ENCODE measurements at places on chromosomes 2 and 18.
A peak's percentile ranks its signal among the peaks of the same experiment; 100 is the strongest.

DNA sequence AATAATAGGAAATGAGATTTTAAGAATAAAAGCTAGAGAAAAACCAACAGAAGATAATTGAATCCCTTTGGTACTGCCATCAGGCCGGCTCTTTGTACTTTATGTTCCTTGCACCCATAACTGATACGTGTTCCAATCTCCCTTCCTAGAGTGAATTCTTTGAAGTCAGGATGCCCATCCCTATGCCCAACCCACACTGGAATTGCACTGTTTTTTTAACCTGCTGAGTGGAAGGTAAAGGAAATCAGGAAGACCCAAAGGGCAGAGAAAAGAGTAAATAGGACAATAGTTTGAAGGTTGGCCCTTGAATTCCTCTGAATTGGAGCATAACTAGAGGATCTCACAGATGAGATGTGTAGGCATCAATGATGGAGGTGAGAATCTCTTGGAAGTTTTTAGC lies 4.4 kb upstream of the ATG16L1 start:
- DNase-seq, result no peak

DNA sequence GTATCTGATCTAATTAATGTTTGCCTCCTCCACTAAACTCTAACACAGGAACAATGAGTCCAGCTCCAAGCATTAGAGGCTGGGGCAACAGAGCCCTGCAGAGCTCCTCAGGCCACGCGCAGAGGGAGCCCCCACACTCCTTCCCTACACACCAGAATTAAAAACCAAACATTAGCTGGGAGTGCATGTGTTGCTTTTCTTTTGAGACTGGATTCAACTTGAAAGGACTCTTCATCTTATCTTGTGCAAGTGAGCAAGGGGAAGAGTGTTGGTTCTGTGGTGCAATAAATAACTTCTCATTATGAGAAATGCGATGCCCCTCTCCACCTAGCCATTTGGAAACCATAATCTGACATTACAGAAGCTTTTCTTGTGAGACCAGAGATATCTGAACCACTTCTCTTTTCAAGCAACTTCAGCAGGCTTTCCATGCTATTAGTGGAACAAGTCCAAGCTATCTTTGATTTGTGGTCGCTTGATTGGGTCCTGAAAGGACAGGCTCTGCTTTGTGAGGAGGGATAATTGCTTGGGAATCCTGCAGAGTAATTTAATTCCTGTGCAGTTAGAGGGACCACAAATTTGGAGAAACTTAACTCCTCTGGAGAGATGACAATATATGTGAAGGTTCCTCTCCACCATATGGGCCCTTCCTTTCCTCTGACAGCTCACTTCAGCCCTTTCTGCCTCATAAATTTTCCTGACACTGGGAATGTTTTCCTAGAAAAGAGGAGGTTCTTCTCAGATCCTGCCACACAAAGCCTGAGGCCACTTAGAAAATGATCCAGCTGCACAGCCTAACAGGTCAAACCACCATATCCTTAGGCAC lies 112.5 kb downstream of the ATL2 start:
- DNase-seq, result peak; percentile 44

GRCh38 chr2:218202266-218202665 lies 14.7 kb upstream of the ARPC2 start:
- DNase-seq, result no peak

DNA sequence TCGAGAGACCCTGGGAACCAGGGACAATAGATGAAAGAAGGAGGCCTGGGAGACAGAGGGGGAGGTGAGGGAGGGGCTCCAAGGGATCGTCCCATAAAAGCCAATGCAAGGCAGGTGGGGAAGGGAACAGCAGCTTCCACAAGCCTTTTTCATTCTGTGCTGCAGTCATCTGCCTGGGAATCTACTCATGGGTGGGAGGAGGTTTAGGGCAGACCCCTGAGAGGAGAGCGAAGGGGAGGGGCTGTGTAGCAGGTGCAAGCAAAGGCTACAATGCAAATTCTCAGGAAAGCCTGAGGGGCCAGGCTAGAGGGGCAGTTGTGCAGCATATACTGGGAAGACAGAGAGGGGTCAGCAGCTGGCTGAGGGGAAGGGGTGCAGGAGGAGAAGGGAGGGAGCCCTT lies 135.4 kb downstream of the SETBP1 start:
- DNase-seq, result no peak

DNA sequence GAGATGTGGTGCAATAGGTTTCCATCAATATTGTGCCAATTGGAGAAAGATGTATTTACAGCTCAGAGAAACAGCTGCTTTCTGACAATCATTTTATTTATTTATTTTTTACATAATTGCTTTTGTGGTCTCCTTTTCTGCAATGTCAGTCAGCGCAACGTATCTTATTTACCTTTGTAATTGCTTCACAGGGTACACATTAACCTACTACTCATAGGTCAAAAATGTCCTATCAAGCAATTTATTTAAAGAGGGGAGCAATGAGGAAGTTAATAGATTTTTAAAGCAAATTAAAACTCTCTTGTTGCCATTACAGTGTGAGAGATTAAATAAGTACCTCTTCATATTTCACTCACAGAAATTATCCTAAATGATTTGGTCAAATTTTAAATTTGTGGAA lies 291.0 kb downstream of the CALCRL start:
- no peak for DNase-seq

DNA sequence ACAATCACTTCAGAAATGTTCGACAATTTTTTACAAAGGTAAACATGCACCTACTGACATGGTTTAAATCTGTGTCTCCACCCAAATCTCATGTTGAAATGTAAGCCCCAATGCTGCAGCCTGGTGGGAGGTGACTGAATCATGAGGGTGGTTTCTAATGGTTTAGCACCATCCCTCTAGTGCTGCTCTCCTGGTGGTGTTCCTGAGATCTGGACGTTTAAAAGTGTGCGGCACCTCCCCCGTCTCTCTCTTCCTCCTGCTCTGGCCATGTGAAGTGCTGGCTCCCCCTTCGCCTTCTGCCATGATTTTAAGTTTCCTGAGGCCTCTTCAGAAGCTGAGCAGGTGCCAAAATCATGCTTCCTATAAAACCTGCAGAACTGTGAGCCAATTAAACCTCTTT lies 28.3 kb downstream of the MAP3K2 start:
- no peak for DNase-seq

DNA sequence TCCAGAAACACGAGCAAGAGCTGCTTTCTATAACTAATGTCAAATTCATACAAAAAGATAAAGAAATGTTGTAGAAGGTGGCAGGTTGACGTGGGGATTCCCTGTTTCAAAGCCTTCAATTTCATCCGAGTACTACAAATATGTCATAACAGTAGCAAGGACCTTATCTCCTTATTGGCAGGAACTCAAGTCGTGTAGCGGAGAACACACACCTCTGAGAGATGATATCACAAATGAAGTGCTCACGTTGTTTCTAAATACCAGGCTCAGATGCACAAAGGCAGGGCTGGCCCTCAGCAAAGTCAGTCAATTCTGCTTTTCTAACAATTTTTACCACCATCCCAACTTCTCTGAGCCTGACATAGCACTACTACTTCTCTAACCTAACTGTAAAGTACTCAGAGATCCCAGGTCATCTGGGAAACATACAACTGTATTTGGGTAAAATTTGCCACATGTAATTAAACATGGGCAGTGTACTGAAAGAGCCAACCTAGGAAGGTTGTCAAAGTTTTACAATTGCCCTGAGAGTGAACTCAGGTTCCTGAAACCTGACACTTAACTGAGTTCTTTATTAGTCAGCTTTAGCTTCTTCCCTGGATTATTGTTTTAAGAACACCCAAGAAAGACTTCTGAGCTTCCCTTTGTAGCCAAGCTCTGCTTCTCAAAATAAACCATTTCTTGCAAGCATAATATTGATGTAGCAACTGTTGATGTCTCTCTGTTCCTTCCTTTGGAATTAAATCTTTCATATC lies 813.7 kb upstream of the ACVR2A start:
- DNase-seq, result peak; percentile 61

GRCh38 chr2:219230059-219230540 lies 494 bp downstream of the ANKZF1 start:
- no peak for DNase-seq

- DNase-seq, result no peak
Observed at GRCh38 chr18:73240899-73241298, 373.1 kb upstream of the NETO1 start.

GRCh38 chr18:8786483-8787370 lies 81.4 kb downstream of the MTCL1 start:
- no peak for DNase-seq

GRCh38 chr18:1578505-1578904 lies 673.8 kb downstream of the ADCYAP1 start:
- no peak for DNase-seq

- DNase-seq, result no peak
Observed at GRCh38 chr2:224039080-224039769, at the start of gene SERPINE2. SERPINE2 (minus strand) TSS chr2:224039286; CDS start chr2:224001900, 37,386 bp downstream.

- DNase-seq, result no peak
Observed at GRCh38 chr2:186544255-186544675, 45.6 kb upstream of the ITGAV start.

DNA sequence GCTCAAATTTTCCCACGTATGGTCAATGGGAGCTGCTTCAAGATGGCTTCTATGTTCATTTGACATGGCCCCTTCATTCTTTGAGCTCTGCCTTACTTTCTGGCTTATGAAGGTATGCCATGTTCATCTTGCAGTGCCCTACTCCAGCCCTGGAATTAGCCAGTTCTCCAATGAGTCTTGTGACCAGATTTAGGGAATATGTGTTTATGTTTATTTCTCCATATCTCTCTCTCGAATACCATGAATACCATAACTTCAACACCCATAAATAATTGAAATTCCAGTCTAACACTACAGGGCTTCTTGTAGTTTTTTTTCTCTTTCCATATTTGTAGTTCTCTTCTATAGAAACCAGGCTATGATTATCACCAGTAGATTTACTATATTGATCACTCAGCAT lies 39.7 kb downstream of the EPB41L5 start:
- no peak for DNase-seq

GRCh38 chr2:44974064-44974715 lies 32.7 kb downstream of the SIX3 start:
- peak; percentile 40 for DNase-seq

- DNase-seq, result peak; percentile 98
Observed at GRCh38 chr2:27954771-27955383, 64.3 kb downstream of the BABAM2 start.

- DNase-seq, result no peak
Observed at GRCh38 chr2:184504252-184504651, 94.1 kb upstream of the ZNF804A start.

DNA sequence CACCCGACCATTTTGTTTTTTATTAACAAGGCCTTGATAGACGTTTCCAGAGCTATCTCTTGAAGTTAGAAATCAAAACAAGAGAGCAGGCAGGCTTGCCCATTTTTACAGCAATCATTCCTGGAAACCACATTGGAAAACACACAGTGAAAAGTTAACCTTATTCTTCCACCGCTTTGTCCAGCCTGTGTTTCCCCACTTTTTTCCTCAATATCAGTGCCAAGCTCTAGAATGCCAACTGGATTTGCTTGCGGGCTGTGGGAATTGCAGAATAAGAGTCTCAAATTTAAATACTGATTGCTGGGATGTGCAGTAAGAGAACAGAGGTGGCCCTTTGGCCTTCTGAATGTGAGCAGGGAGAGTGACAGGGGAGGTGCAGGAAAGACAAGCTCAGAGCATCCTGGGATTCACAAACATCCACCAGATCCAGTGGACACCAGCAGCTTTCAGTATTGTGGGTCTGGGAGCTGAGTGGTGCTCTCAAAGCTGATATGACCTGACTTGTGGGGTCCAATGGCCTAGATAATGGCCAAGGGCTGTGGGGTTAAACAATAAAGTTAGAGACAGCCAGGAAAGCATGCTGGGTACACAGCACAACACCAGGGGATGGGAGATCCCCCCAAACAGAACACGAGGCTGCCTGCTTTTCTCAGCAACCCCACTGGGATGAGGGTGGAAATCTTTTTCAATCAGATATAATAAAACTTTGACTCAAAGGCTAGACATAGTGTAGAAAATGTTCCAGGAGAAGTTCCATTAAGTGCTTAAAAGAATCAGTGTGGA lies 15.5 kb downstream of the CYP1B1 start:
- no peak for DNase-seq

DNA sequence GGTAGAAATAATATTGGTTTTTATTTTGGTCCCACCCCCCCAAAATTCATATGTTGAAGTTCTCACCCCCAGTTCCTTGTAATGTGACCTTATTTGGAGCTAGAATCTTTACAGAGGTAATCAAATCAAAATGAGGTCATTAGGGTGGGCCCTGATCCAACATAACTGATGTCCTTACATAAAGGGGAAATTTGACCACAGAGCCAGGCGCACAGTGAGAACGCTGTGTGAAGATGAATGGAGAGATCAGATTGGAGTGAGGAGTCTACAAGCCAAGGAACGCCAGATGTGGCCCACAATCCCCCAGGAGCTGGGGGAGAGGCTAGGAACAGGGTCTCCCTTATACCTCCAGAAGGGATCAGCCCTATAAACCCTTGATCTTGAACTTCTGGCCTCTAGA lies 31.6 kb upstream of the TRIB2 start:
- no peak for DNase-seq

- no peak for DNase-seq
Observed at GRCh38 chr2:181235683-181236459, 221.3 kb upstream of the ITGA4 start.

DNA sequence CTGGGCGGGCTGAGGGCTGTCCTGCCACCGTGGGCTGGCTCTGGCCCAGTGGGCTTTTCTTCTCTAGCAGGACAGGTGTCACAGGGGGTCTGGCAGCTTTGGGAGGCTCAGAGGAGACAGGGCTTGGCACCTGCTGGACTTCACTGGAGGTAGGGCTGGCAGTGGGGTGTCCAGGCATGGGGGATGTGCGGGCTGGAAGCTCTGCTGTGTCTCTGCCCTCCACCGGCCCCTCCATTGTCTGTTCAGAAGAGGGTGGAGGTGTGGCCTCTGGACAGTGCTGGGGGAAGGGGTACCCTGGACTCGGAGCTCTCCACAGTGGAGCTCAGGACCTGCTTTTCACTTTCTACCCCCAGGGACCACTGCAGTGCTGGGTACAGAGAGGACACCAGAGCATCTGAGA lies 9.2 kb downstream of the PTPRN start:
- DNase-seq, result no peak

DNA sequence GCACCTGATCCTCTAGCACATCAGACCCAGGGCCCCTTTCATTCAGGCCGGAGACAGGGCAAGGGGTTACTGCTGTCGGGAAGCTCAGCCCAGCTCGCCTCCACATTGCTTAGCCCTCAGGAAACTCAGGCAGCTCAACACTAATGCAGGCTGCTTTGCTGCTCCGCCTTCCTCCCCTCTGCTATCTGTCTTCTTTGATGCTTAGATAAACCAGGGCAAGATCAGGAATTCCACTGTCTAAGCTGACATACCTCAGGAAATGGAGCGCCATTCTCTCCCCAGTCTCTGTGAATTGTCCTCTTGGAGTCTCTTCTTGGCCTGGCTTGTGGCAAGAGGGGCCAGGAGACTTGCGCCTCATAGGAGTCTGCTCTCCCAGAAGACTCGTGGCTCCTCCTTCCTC lies 25.5 kb upstream of the EXOC6B start:
- DNase-seq, result no peak
